B cell (primary cell): ENCODE measurements at places on chromosomes 1 and 21. TPM values are rescaled to one million over a fixed set of nuclear protein-coding genes. Genes with fewer than 3 reads are reported as not detected.

DNA sequence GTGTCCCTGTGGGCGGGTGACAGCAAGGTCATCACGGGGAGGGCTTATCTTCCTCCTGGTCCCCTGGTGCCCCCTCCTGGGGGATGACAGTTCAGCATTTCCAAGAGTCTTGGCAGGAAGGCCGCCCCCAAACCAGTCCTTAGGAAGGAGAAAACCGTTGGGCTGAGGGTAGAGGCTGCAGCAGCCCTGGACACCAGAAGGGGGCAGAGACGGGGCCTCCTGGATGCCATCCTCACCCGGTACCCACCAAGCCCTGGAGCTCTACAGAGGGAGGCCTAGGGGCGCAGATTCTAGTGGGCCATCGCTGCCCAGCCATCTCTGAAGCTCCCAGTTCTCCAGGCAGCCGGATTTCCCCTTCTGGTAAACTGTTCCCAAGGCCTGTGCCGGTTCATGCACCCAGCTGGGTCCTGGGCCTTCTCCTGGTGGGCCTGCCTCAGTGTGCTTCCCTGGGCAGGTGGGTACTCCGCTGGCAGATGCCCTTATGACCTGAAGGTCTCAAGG lies 14.8 kb upstream of the ZNF669 start:
- DNase-seq: peak; percentile 48

The OR2AK2 gene
- polyA plus RNA-seq: 0.27 and 0.60 TPM in 2 replicates

DNA sequence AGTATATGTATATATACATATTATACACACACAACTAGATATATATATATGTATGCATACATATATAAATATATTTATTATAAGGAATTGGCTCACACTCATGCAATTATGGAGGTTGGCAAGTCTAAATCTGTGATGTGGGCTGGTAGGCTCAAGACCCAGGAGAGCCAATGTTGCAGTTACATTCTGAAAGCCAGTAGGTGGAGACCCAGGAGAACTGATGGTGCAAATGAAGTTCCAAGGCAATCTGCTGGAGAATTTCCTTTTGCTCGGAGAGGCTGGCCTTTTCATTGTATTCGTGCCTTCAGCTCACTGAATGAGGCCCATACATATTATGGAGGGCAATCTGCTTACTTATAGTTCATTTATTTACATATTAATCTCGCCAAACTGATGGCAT lies 9.4 kb downstream of the IVL start:
- DNase-seq: no peak

DNA sequence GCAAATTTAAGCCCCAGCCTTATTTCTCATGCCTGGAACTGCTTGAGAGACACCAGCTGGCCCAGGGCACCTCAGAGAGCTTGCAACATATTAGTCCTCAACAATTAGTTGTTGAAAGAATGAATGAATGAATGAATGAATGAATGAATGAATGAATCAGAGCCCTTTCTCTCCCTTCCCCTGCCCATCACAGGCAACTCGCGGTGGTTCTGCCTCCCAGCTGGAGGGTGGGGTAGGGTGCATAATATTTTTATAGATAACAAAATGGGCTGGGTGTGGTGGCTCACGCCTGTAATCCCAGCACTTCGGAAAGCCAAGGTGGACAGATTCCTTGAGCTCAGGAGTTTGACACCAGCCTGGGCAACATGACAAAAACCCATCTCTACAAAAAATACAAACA lies 110.1 kb downstream of the CCDC185 start:
- no peak for DNase-seq

The MPZ gene
- 4.3 and 5.8 TPM in 2 replicates for polyA plus RNA-seq

GRCh38 chr1:222739929-222740328 lies 2.9 kb downstream of the FAM177B start:
- DNase-seq: no peak

DNA sequence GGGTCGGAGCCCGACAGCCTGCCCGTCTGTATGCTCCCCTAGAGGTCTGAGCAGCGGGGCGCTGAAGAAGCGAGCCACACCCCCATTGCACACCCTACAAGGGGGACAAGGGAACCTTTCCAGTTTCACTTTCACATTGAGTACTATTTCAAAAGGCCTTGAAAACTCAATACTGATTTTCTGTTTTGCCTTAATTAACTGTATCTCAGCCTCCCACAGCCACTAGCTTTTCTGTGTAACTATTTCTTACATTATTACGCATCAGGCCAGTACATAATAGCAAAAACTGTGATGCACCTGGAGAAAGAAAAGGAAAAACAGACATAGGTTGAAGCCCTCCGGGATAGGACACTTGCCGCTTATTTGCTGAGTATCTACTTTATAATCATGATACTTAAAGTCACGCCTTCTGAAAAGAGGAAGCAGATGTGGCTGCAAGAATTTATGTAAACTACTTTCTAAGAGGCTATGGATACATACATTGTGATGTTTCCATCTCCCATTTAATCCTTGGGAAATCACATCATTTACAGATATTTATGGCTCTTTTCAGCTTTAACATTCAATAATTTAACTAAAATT lies 1719.5 kb downstream of the MRPL39 start:
- DNase-seq: peak; percentile 72

DNA sequence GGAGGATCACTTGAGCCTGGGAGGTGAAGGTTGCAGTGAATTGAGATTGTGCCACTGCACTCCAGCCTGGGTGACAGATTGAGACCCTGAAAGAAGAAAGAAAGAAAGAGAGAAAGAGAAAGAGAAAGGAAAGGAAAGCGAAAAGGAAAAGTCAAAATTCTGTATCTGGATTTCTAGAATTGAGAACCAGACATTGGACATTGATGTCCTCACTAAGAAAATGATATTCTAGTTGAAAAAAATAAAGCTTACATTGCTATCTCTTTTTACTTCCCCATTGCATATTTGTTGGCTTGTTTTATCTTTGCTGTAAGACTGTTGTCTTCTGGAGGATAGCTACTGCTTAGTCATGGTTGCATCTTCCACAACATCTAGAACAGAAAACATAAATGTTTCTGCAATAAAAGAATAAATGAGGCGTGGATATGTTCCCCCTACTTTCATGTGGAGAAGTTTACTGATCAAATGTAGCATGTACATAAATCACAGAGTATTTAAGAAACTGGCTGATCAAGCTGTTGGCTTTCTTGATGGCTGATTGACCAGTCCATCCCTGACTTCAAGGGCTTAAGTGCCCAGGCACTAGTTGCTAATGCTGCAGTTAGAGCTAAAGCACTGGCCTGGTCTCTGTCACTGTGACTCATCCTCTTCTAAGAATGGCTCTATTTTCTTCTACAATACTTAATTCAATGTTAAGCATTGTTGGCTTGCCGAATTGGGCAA lies 17.7 kb downstream of the CD53 start:
- no peak for DNase-seq

- peak; percentile 69 for DNase-seq
These were observed 570 bp upstream of the PEX10 start for GRCh38 chr1:2412773-2413494.

- DNase-seq: peak; percentile 71
These were observed 704.5 kb upstream of the ADGRL4 start for GRCh38 chr1:79711001-79711431.

The CFHR1 gene
- polyA plus RNA-seq: not detected in 2 replicates

GRCh38 chr1:111976842-111977241 lies 12.6 kb downstream of the KCND3 start:
- DNase-seq: no peak

- no peak for DNase-seq
These were observed 92.8 kb upstream of the CACNA1E start for GRCh38 chr1:181390410-181391077.

The SMCP gene
- polyA plus RNA-seq: not detected in 2 replicates

DNA sequence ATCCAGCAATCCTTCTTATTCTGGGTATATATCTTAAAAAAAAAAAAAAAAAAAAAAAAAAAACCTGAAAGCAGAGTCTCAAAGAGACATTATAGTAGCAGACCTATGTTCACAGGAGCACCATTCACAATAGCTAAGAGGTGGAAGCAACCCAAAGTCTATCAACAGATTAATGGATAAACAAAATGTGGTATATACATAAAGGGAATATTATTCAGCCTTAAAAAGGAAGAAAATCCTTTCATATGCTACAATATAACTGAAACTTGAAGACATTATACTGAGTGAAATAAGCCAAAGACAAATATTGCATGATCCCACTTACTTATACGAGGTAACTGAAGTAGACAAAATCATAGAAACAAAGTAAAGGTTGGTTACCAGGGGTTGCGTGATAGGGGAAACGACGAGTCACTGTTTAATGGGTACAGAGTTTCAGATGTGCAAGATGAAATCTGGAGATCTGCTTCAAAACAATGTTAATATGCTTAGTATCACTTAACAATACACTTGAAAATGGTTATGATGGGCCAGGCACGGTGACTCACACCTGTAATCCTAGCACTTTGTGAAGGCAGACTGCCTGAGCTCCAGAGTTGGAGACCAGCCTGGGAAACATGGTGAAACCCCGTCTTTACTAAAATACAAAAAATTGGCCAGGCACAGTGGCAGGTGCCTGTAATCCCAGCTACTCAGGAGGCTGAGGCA lies 29.5 kb downstream of the PIK3R3 start:
- no peak for DNase-seq

DNA sequence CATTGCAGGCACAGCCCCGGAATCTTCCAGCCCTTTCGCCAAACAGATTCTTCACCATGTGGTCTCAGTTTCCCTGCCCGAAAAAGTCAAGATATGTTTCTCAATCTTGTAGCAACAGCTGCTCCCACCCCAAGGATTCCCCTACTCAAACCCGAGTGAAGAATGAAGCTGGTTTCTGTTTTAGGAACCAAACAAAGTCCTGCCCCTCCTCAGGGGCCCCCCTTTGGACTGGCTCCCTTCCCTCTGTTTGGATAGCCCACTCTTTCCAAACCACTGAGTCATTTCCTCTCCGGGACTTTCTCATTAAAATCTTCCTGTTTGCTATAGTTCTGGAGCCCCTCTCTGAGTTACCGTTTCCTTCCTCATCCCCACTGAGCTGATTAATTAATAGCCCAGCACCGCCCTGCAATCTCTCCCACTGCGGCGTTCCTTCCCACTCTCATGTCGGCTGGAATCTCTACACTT lies 100.9 kb downstream of the TSEN15 start:
- DNase-seq: no peak

The PAQR6 gene
- 1.3 and 1.8 TPM in 2 replicates for polyA plus RNA-seq

DNA sequence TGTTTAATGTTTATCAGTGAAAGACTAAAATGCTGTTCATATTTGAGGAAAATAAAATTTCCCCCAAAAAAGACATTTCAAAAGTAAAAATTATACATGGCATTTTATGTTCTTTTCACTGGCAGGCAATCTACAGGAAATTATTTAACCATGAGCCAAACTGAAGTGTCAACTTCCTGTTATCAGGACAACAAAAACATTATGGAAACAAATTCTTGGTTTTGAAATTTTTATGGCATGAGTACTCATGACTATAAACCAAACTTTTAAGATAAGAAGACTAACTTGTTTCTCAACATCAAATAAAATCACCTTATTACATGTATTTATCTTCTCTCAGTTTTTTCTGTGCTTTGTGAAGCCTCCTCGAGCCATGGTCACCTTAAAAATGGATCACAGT lies 698.6 kb downstream of the LTN1 start:
- no peak for DNase-seq

GRCh38 chr1:18547460-18547859 lies 66.7 kb downstream of the KLHDC7A start:
- no peak for DNase-seq

The MFAP2 gene
- polyA plus RNA-seq: not detected in 2 replicates

DNA sequence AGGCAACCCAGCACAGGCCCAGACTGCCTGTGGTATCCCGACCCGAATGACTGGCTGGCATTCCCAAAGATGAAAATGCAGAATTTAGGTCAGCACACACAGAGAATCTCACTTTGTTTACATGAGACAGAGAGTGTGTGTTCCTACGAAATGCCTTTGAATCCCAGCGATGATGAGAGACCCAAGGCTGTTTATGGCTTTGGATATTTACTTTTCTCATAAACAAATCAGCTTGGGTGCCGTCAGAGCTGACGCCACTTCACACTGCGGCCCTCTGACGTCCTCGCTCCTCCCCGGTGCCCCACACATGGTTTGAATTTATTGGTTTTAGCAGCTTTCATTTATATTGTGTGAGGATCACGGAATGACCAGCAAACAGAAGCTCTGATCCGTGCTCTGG lies 18.7 kb downstream of the TRABD2B start:
- no peak for DNase-seq

GRCh38 chr1:153119491-153119971 lies 6.2 kb upstream of the SPRR2F start:
- no peak for DNase-seq

The PRDM15 gene
- 23.7 and 29.2 TPM in 2 replicates for polyA plus RNA-seq

DNA sequence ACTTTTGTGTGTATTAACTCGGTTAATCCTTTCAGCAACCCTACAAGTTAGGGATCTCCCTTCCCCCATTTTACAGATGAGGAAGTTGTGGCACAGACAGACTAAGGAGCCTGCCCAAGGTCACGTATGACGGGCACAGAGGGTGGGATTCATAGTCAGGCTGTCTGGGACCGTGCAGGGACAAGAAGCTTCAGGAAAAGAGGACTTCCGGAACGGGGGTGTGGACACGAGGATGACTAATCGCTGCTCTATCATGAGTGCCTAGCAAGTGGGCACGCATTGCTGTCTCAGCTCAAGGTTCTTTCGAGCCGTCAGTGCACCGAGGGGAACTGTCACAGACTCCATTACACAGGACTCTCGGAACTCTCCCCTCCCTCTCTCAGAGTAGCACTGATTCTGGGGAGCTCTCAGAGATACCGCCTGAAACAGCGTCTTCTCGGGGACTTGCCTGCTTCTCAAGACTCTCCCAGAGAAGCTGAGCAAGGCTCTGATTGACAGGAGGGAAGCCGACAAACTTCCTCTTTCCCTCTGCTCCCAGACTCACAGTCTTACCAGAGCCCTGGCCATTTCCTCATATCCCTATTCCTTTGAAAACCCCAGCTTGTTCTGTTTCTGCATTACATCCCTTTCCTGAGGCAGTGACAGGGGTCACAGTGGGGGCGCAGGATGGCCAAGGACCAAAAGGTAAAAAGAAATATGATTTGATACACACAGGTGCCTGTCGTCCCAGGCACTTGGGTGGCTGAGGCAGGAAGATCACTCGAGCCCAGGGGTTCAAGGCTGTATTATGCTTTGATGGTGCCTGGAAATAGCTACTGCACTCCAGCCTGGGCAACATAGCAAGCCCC lies 14.4 kb downstream of the FHAD1 start:
- peak; percentile 12 for DNase-seq

DNA sequence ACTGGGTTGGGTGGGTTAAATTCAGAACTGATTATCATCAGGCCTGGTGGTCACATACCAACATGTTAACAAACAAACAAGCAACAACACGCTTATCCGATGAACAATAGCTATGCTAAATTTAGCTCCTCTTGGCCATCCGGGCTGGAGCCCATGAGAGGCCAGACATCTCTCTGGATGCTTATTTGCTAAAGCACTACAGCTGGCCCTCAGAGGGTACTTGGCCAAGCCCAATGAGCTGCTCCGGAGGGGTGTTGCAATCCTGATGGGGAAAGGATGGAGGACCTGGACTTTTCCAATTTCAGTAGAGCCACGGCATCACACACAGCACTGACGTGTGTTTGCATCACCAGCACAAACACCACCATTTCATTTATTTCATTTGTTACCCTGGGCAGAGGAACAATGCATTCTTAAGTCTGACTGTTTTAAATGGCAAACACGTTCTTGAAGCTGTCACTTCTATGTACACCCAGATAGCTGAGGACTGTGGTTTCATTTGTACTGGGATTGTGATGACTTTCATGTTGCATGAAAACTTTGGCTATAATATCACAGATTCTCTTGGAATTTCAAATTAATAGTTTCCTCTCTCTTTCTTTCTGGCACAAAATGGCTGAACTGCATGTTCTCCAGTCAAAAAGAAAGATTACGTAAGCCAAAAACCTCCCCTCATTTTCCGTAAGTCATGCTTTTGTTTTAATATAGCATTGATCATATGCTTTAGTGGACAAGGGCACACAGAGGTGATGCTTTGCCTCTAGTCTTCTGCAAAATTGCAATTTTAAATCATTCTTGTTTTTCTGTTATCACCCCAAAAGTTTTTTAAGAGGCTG lies 359.8 kb upstream of the KAZN start:
- no peak for DNase-seq
